Fibroblast of lung (primary cell): ENCODE measurements at places on chromosomes 2 and 18. TPM values are rescaled to one million over a fixed set of nuclear protein-coding genes. Genes with fewer than 3 reads are reported as not detected.

DNA sequence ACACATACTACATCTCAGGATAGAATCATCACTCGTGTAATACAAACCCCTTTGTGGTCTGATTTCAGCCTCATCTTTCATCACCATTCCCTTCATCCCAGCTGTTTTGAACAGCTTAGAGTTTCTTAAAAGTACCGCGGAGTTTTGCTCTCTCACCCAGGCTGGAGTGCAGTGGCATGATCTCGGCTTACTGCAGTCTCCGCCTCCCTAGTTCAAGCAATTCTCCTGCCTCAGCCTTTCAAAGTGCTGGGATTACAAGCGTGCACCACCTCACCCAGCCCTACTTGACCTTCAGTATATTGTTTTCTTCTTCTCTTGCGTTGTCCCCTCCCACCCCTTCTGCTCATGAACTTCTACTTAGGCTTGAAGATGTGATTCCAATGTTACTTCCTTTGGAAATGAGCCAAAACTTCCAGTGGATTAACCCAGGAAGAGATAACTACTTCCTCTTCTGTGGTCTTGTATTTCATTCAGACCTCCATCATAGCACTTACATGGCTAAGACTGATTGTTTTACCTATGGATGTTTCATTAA, 15.8 kb downstream of the ERLEC1 start:
- DNase-seq: no peak

- DNase-seq: no peak
Measured at GRCh38 chr2:96142217-96143113, 2.8 kb downstream of the DUSP2 start.

GRCh38 chr18:48222118-48222517, 187.1 kb downstream of the ZBTB7C start:
- peak; percentile 9 for DNase-seq

DNA sequence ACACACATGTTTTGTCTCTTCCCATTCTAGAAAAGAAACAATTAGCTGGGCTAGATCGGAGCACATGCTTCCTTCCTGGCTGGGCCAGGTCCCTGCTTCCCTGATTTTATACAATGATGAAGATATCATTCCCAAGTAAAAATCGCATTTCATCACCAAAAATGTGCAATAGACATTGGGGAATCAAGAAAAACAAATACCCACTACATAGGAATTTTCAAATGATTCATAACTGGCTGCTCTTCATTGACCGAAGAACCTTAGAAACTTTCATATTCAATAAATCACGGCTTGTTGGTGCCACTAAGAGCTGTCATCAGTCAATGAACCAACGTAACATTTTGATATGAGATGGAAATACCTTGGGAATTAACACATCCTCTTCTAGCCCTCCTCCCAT, 373.6 kb upstream of the TRIB2 start:
- no peak for DNase-seq

- peak; percentile 33 for DNase-seq
Measured at GRCh38 chr2:47636596-47637264, 146.2 kb upstream of the MSH6 start.

DNA sequence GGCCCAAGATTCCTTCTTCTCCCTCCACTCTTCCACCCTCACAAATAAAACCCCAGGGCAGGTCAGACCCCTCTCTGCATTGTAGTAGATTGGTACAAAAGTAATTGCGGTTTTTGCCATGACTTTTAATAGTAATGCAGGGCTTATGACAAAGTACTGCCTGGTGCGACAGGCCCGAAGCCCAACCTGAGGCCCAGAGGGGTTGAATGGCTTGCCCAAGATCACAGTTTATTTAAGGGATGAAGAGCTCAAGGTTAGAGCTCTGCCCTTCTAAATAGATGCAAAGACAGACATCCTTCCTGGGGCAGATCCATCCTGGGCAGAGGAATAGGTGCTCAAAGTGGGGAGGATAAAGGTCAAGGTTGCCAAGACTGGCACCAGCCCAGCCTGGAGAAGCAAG, 899 bp upstream of the PSTPIP2 start:
- no peak for DNase-seq

DNA sequence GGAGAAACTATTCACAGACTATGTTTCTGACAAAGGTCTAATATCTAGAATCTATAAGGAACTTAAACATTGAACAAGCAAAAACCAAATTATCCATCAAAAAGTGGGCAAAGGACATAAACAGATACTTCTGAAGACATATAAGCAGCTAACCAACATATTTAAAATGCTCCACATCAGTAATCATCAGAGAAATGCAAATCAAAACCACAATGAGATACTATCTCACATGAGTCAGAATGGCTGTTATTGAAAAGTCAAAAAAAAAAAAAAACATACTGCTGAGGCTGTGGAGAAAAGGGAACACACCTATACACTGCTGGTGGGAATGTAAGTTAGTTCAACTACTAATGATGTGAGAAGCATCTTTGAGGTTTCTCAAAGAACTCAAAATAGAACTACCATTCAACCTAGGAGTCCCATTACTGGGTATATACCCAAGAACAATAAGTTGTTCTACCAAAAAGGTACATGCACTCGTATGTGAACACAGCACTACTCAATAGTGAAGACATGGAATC, 220.4 kb upstream of the TFPI start:
- peak; percentile 84 for DNase-seq

PCARE gene
- not detected in 2 replicates for polyA plus RNA-seq

WNT10A gene
- polyA plus RNA-seq: not detected in 2 replicates

DNA sequence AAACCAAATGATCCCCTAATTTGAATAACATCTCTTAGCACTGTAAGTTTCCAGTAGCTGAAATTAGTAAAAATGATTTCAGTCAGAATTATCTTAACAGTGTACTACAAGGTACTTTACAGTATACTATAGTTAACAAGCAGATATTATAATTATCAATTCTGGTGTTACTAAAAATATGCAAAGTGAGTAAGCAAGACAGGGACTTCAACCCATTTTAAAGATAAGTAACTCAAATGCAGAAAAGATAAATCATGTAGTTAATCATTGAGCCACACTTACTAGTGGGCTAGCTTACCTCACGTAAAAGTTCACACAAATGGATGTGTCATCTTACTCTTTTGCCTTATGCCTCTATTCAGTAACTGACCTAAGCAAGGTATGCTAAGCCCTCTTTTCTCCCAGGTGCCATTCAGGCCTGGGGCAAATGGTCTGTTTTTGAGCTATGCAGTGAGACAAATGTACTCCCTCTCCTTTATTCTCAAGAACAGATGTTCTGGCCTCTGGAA, 101.0 kb downstream of the NBAS start:
- DNase-seq: no peak
